ENCODE measurements at places on chromosomes 3 and 15.
A peak's percentile ranks its signal among the peaks of the same experiment; 100 is the strongest.

GRCh38 chr3:38652934-38653333 lies 3.4 kb upstream of the SCN5A start:
- H3K4me1 ChIP-seq, result peaks cover 2% of the 10 kb centered on the region
- peaks cover 32% of the 10 kb centered on the region for H3K27me3 ChIP-seq
- no peaks in the 10 kb centered on the region for H3K36me3 ChIP-seq
- DNase-seq, result no peak

- H3K4me1 ChIP-seq, result no peaks in the 10 kb centered on the region
- no peak overlapping the region for H3K27ac ChIP-seq
- DNase-seq, result no peak
- H3K36me3 ChIP-seq, result no peaks in the 10 kb centered on the region
These were observed 39.9 kb downstream of the PYDC2 start for GRCh38 chr3:191500892-191501291.

DNA sequence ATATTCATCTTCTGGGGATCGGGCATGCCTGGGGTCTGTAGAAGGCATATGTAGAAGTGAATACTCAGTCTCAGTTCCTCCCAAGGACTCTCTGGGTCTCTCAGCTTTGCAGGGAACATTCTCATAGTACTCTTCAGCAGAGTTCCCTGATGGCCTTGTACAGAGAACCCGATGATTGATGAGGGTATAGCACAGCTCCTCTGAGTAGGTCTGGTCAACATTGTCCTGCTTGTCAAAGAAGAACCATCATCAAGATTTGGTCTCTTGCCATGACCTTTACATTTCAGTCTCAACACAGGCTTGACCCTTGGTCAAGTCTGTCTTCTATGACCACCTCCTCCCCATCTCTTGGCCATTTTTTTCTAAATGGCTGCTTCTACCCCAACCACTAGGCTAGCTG lies 9.5 kb downstream of the GCSAM start:
- no peak for DNase-seq
- H3K4me3 ChIP-seq, result no peak overlapping the region
- H3K27me3 ChIP-seq, result no peaks in the 10 kb centered on the region

DNA sequence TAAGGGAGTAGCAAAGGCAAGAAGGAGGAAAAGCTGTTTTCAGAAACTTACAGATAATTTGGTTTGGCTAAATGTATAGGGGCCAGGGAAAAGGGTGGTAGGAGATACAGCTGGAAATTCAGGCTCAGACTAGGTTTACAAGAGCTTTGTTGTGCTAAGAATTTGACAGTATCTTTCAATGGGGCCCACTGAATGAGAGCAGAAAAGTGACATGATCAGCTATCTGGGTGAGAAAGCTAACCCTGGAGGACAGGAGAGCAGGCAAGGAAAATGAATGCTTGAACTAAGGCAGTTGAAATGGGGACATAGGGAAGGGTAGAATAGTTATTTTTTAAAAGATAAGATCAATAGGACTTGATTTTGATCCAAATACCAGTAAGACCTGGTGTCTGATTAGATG lies 2.8 kb upstream of the EIF4G1 start:
- peaks cover 44% of the 10 kb centered on the region for H3K36me3 ChIP-seq
- peaks cover 2% of the 10 kb centered on the region for H3K4me1 ChIP-seq

- no peaks in the 10 kb centered on the region for H3K27me3 ChIP-seq
- peaks cover 12% of the 10 kb centered on the region for H3K4me1 ChIP-seq
- no peak overlapping the region for H3K27ac ChIP-seq
- DNase-seq, result no peak
- H3K4me3 ChIP-seq, result no peak overlapping the region
These were observed 381.0 kb upstream of the RGMA start for GRCh38 chr15:93469994-93470393.

GRCh38 chr15:101642361-101642760 lies 9.8 kb downstream of the TM2D3 start:
- no peak overlapping the region for H3K4me3 ChIP-seq
- DNase-seq, result no peak
- H3K27ac ChIP-seq, result peak overlapping the region; percentile 57
- H3K27me3 ChIP-seq, result no peaks in the 10 kb centered on the region
- H3K4me1 ChIP-seq, result no peaks in the 10 kb centered on the region

GRCh38 chr3:27221264-27221932 lies 147.8 kb downstream of the NEK10 start:
- no peaks in the 10 kb centered on the region for H3K27me3 ChIP-seq
- no peaks in the 10 kb centered on the region for H3K4me1 ChIP-seq
- H3K36me3 ChIP-seq, result no peaks in the 10 kb centered on the region

- H3K36me3 ChIP-seq, result no peaks in the 10 kb centered on the region
- no peak overlapping the region for H3K4me3 ChIP-seq
- peaks cover 11% of the 10 kb centered on the region for H3K4me1 ChIP-seq
- no peak overlapping the region for H3K27ac ChIP-seq
These were observed 11.6 kb upstream of the TAFA4 start for GRCh38 chr3:68943753-68944500.

DNA sequence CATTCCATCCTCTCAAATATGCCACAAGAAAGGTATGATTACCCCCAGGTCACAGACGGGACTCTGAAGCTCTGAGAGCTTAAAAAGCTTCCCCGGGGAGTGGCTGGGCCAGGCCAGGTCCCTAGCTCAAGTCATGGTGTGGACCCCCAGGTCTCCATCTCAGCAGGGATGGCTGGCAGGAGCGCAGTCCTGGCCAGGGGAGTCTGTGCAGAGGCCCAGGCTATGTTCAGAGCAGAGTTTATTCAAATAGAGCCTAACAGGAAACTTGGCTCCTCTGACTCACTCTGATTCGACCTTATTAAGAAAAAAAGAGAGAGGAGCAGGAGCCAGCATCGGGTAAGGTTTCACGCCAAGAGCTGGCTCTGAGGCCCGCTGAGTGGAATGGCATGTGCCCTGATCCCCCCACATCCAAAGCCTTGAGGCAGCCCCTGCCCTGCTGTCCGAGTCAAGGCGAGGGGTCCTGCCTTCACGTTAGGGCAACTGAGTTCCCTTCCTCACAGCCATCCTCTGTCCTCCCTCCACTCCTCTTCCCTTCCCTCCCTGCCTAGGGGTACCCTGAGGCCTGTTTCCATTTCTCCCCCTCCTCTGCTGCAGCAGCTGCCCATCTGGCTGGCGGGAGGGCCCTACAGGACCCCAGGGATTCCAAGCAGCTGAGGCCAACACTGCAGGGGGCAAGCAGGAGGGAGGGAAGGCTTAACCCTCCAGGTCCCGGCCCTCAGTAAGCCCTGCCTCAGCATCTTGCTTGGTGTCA lies 1.9 kb upstream of the LOXL1 start:
- H3K27ac ChIP-seq, result no peak overlapping the region
- no peak overlapping the region for H3K4me3 ChIP-seq
- no peak for DNase-seq
- peaks cover 48% of the 10 kb centered on the region for H3K4me1 ChIP-seq
- peaks cover 12% of the 10 kb centered on the region for H3K27me3 ChIP-seq
- H3K36me3 ChIP-seq, result no peaks in the 10 kb centered on the region

DNA sequence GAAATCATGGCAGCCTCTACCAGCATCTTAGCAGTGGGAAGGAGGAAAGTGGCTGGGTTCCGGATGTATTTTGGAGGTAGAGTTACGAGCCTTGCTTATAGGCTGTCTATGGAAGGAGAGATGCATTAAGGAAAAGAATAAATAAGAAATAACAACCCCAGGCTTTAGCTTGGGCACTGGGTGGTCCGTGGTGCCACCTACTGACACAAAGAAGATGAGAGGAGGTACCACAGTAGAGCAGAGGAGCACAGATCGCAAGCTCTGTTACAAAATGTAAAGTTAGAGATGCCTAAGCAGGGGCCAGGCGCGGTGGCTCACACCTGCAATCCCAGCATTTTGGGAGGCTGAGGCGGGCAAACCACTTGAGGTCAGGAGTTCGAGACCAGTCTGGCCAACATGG lies 74.8 kb downstream of the TMEM39A start:
- H3K27ac ChIP-seq, result no peak overlapping the region
- peaks cover 2% of the 10 kb centered on the region for H3K4me1 ChIP-seq
- no peaks in the 10 kb centered on the region for H3K36me3 ChIP-seq
- H3K27me3 ChIP-seq, result no peaks in the 10 kb centered on the region

GRCh38 chr15:57634290-57634689 lies 42.6 kb downstream of the MYZAP start:
- DNase-seq, result no peak
- no peak overlapping the region for H3K4me3 ChIP-seq
- no peak overlapping the region for H3K27ac ChIP-seq
- no peaks in the 10 kb centered on the region for H3K4me1 ChIP-seq

DNA sequence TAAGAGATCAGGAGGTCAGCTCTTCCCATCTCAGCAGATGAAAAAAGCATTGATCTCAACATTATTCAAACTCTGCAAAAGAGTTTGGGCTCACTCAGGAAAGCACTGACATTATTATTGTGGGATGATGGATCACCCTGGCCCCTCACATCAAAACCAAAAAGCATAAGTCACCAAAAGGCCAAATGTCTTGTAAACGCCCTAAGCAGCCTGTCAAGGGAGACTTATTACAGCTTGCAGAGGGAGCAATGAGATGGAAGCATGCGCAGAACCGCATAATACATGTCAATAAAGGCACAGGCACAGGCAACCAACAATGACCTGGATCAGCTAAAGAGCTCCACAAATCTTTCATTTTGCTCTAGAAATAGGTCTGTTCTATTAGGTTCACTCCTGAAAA lies 4.6 kb downstream of the FSIP1 start:
- no peaks in the 10 kb centered on the region for H3K27me3 ChIP-seq
- H3K27ac ChIP-seq, result no peak overlapping the region
- peak overlapping the region; percentile 30 for H3K4me3 ChIP-seq
- peaks cover 10% of the 10 kb centered on the region for H3K4me1 ChIP-seq
- H3K36me3 ChIP-seq, result no peaks in the 10 kb centered on the region

GRCh38 chr3:153038367-153038766 lies 123.7 kb upstream of the RAP2B start:
- no peaks in the 10 kb centered on the region for H3K36me3 ChIP-seq
- DNase-seq, result no peak
- no peak overlapping the region for H3K27ac ChIP-seq
- H3K4me3 ChIP-seq, result no peak overlapping the region
- no peaks in the 10 kb centered on the region for H3K4me1 ChIP-seq

DNA sequence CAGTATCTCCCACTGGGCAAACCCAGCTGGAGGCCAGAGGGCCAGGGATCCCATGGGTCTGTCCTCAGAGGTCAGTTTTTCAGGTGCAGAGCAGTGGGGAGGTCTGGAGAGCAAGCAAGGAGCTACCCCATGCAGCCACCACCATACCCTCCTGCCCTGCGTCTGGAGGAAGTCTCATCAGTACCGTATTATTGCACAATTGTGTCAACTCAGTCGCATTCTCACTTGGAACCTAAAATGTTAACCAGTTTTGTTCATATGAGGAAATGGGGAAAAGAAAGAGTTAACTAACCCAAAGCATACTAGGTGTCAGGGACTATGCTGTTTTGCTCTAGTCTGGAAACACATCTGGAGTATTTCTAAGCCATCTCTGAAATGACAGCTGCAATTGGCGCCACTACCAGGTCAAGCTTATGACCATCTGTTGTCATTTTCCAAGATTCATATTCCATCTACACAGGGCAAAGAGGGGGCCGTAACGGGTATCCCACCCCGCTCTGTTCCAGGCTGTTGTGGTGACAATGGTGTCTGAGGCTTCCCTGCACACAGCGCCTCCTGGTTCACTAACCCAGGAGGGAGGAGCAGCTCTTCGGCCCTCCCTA lies 16.9 kb upstream of the APBA2 start:
- no peaks in the 10 kb centered on the region for H3K27me3 ChIP-seq
- H3K27ac ChIP-seq, result no peak overlapping the region
- H3K36me3 ChIP-seq, result no peaks in the 10 kb centered on the region
- DNase-seq, result no peak

GRCh38 chr3:142645236-142645793 lies 49.1 kb downstream of the PLS1 start:
- no peak overlapping the region for H3K4me3 ChIP-seq
- no peaks in the 10 kb centered on the region for H3K4me1 ChIP-seq
- no peak for DNase-seq
- H3K27me3 ChIP-seq, result no peaks in the 10 kb centered on the region
- H3K27ac ChIP-seq, result no peak overlapping the region
- no peaks in the 10 kb centered on the region for H3K36me3 ChIP-seq

- H3K4me3 ChIP-seq, result no peak overlapping the region
- H3K27me3 ChIP-seq, result no peaks in the 10 kb centered on the region
- H3K36me3 ChIP-seq, result no peaks in the 10 kb centered on the region
- no peak for DNase-seq
- H3K27ac ChIP-seq, result no peak overlapping the region
These were observed 15.9 kb downstream of the BSN start for GRCh38 chr3:49570028-49570654.

DNA sequence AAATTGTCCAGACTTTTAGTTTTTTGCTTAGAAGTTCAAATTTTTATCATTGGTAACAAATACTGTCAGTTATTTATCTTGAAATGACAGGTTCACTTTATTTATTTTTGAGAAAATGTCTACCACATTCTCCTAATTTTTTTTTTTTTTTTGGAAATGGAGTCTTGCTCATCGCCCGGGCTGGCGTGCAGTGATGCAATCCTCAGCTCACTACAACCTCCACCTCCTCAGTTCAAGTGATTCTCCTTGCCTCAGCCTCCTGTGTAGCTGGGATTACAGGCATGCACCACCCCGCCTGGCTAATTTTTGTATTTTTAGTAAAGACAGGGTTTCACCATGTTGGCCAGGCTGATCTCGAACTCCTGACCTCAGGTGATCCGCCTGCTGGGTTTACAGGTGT lies 16.1 kb upstream of the EBLN2 start:
- DNase-seq, result no peak
- H3K27me3 ChIP-seq, result no peaks in the 10 kb centered on the region
- no peaks in the 10 kb centered on the region for H3K4me1 ChIP-seq
- H3K27ac ChIP-seq, result no peak overlapping the region
- H3K4me3 ChIP-seq, result no peak overlapping the region
- peaks cover 47% of the 10 kb centered on the region for H3K36me3 ChIP-seq

DNA sequence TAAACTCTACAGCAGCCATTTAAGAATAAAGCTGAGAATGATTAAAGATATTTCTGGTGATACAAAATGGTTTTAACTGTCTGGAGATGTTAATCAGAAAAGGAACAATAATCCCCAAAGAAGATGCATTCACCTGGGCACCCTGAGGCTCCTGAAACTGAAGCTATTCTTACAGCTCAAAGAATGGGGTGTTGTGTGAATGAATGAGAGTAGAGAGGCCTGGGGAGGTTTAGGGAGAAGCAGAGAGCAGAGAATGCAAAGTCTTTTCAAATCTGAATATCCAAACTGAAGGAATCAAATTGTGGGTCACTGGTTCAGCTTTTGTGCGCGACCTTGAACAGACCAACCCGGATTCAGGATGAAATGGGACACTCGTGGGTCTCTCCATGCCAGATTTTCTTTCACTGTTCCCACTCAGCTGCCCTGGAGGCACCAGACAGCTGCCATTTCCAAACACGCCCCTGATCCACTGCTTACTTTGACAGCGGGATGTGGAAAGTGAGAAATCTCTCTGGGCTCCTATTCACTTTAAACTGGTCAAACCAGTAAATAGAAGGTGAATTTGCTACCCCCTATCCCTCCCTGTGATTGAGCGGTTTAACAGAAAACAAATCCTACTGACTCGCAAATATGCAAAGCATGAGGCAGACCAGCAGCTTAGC lies 485.5 kb upstream of the THBS1 start:
- H3K36me3 ChIP-seq, result no peaks in the 10 kb centered on the region
- no peaks in the 10 kb centered on the region for H3K27me3 ChIP-seq
- peak; percentile 32 for DNase-seq
- no peak overlapping the region for H3K4me3 ChIP-seq
- H3K27ac ChIP-seq, result peak overlapping the region; percentile 70

DNA sequence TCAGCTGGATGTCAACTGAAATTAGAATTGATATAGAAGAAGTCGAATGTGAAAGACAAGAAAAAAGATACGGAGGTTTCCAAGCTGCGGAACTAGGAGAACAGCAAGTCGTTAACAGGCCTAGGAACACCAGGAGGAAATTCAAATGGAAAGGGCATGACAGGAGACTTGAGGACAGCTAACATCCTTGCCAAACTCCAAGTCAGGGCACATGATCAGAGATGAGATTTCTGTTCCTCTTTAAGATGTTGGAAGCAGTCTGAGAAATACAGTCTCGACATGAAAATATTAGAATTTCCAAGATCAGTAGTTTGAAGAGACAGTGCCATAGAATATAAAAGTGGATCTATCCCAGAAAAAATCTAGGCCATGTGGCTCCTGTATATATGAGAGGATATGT lies 5.0 kb downstream of the MYO5A start:
- no peak overlapping the region for H3K27ac ChIP-seq
- no peaks in the 10 kb centered on the region for H3K36me3 ChIP-seq

Data from neuronal stem cell (in vitro differentiated cells).